ENCODE measurements at places on chromosomes 1 and 21.

DNA sequence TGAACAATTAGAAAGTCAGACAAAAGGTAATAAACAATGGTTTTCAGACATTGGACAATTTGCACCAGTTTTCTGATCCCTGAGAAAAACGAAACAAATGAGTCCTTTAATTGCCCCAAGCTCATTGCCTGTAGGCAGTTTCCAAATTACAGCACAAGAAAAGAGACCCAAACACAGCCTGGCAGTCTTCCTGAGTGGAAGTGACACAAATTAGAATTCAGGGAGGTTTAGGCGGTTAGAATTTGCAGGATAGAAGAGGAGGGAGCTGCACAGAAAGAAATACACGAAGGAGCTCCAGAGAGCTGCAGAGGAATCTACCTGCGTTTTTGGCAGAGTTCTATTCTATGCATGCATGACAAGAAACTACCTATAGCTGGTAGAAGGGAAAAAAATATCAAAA is 115.7 kb downstream of the PIGK start:
- DNase-seq: no peak

- DNase-seq: no peak
Measured at GRCh38 chr1:119006406-119007279, 18.5 kb upstream of the TBX15 start.

DNA sequence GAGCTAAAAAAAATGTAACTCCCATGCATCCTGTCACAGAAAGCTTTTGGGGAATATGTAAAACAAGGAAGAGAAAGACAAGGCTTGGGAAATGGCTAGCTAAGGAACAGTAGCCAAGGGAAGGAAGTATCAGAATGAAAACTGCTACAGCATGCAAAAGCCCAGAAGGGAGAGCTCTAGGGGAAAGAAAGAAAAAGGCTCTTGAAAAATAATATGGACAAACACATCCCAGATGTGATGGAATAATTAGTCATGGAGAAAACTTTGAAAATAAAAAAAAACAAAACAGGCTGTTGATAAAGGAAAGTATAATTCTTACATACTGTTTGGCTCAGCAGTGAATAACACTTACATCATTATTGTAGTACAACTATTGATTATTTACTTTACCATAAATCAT is 47.9 kb upstream of the VCAM1 start:
- DNase-seq: no peak

- DNase-seq: no peak
Measured at GRCh38 chr21:42102526-42102925, 31.4 kb downstream of the UMODL1 start.

DNA sequence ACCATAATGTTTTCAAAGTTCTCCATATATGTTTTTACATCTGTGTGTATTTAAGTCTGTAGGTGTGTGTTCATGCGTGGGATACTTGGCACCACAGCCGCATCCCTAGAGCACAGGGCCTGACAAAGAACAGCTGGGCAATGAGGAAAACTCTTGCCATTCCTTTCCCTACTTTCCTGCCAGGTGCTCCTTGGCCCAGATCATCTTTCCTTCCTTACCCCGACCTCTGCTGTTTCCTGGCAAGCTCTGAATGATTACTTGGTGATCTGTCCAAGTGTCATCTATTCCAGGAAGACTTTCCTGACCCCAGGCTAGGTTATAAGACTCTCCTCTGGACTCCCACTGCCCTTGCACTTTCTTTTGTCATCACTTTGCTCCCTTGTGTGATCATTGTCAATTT is 123.6 kb downstream of the ELAVL4 start:
- no peak for DNase-seq

DNA sequence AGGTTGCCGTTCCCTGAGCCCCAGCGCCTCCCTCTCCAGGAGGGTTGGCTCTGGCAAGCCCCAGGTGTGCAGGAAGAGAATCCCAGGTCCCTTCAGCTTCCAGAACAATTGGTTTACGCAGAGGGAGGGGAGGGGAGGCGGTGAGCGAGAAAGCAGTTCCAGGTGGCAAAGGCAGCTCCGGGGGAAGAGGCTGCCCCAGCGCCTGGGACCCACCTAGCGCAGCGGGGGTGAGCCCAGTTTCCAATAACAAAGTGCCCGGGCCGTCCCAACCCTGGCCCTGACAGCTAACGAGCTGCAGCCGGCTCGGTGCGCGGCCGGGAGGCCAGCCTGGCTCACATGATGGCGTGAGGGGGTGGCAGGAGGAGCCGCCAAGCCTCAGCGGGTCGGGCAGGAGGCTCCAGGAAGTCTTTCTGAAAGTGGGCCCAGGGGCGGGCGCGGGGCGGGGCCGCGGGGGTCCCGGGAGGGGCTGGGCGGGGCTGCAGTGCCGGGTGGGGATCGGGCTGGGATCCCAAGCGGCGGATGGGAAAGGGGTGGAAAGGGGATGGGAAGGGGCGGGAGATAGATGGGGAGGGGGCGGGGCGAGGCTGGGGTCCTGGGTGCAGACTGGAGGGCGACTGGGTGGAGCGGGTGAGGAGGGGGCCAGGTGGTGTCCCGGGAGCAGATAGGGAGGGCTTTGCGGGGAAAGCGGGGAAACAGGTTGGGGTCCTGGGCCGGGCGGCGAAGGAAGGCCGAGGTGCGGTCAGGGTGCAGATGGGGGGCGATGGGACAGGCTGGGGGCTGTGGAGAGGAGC is 22.8 kb downstream of the DHRS3 start:
- DNase-seq: no peak

DNA sequence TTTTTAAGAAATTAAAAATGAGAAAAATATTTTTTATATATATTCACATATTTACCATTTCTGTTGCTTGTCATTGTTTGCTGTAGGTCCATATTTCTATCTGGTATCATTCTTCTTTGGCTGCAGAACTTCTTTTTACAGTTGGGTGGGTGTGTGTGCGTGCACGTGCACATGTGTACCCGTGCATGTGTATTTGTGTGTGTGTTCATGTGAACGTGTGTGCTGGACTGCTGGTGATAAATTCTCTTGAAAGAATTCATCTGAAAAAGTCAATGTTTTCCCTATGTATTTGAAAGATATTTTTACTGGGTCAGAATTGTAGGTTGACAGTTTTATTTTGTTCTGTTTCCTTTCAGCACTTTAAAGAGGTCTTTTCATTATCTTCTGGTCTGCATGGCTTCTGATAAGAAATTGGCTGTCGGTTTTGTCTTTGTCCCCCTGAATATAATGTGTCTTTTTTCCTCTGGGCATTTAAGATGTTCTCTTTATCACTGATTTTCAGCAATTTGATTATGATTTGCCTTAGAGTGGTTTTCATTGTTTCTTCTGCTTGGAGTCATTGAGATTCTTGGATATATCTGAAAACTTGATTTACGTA is 34.5 kb upstream of the DPH5 start:
- DNase-seq: no peak

DNA sequence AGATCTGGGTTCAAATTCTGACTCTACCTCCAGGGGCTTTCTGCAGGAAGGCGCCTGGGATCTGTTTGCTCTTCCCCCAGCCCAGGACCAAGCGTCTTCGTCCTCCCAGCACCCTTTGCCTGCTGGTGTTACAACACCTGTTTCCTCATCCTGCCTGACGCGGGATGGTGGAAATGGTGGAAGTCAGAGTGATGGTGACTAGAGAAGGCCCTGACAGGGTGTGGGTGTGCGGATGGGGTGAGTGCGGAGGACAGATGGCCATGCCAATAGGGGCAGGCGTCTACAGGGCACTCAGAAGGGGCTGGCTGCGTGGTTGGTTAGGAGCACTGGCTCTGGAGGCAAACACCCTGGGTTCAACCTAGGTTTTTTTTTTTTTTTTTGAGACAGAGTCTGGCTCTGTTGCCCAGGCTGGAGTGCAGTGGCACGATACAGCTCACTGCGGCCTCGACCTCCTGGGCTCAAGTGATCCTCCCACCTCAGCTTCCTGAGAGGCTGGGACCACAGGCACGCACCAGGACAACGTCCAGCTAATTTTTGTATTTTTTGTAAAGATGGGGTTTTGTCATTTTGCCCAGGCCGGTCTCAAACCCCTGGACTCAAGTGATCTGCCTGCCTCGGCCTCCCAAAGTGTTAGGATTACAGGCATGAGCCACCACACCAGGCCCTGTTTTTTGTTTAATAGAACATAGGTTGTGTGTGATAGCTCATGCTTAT is 1.5 kb downstream of the THEMIS2 start:
- DNase-seq: no peak

DNA sequence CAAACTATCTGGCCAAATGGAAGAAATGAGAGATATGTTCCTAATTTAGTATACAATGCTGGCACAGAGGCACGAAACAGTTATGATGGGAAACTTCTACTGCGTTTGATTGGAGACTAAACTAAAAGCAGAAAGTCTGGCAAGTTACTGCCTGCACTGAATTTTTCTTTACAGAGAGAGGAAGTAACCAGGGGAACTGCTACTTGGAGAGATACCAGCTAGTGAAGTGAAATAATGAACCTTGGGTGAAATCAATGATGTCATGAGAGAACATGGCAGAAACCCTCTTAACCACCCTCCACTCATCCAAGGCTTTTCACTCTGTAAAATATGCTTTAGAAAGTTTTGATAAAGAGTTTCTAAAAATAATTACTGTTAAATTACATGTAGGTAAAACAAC is 29.3 kb downstream of the NIBAN1 start:
- no peak for DNase-seq

GRCh38 chr1:25194572-25195020 is 37.7 kb downstream of the SYF2 start:
- DNase-seq: peak; percentile 91

DNA sequence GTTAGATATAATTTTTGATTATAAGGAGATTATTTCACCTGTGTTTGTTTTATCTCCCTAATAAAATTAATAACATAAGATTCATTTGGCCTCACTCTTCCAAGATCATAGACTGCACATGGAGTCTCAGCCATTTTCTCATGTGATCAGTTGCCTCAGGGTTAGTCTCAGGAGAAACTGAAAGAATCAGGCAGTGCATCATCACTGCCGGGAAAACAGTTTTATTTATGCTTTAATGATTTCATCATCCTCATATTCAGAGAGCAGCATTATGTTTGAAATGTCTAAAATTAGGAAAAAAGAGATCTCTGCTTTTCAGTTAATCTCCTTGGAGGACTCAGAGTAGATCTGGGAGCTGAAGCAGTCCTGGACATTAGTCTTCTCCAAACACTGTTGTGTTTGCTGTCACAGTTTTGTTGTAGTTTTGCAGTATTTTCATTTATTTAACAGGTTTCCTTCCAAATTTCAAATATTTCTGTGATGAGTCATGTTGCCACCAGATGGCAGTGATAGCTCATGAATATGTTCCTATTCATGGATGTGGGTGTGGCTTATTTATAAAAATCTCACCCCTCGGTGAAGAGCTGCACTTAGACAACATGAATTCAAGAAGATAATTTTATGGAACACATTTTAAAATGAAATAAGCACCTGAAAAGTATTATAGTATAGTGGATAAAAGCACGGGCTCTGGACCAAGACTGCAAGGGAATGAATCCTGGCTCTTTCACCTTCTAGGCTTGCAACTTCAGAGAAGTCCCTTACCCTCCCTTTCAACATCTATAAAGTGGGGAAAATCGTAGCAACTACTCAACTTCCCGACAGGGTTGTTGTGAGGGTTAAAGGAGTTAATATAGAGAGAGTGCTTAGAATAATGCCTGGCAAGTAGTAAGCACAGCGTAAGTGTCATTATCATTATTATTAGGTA is 31.2 kb downstream of the CHD1L start:
- peak; percentile 25 for DNase-seq

- no peak for DNase-seq
Measured at GRCh38 chr1:22114083-22115012, 28.5 kb downstream of the WNT4 start.

- DNase-seq: no peak
Measured at GRCh38 chr21:16215193-16215592, 485.4 kb downstream of the USP25 start.

GRCh38 chr21:41054018-41054578 is 113.9 kb upstream of the BACE2 start:
- no peak for DNase-seq

DNA sequence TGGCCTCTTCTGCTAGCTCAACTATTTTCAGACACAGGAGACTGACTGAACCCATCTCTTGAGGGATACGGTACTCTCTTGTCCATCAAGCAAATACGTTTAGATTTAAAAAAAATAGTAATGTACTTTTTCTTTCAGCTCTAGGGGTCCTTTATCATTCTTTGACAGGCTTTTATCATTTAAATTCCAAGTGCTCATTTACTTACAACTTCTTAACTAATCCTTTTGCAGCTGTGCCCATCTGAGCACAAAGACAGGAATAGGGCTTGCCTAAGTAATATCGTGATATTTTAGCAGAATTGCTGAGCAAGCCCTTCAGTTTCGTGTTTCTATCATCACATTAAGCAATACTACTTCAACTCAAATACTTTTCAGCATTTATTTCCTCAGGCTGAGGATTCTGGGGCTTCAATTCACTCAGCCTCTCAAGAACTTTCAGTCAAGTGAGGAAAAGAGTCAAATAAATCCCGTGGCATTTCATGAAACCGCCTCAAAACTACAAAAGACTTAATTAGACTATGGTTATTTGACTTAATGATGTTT is 317.6 kb downstream of the BACH1 start:
- no peak for DNase-seq

DNA sequence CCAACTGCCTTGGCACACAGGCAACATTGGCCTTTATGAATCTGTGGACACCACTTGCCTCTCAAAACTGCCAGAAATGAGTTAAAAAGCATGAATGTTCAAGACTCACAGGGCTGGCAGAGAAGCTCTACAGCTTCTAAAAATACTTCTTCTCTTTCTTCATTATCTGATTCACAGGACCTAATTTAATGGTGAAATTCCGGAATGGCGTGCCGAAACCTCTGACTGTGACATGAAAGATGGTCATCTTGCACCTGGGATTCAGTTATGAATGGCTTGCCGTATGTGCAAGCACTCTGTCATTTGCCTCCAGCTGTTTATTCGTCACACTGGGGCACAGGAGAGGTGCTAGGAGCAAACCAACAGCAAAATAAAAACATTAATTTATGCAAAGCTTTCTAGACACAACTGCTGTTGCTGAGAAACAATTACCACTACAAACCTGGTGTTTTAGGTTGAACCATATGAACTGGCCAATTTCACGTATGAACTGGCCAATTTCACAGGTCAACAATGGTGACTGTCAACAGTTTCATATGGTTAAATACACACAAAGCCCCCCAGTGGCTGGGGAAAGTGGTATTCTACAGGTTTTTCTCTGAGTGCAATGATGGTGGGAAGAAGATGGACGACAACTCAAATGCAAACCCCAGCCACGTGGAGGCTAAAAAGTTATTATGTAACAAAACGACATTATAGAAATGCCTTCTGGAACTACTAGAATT is 648.3 kb downstream of the KIF26B start:
- DNase-seq: no peak

GRCh38 chr21:42309753-42310213 is 5.4 kb downstream of the TFF3 start:
- DNase-seq: no peak

DNA sequence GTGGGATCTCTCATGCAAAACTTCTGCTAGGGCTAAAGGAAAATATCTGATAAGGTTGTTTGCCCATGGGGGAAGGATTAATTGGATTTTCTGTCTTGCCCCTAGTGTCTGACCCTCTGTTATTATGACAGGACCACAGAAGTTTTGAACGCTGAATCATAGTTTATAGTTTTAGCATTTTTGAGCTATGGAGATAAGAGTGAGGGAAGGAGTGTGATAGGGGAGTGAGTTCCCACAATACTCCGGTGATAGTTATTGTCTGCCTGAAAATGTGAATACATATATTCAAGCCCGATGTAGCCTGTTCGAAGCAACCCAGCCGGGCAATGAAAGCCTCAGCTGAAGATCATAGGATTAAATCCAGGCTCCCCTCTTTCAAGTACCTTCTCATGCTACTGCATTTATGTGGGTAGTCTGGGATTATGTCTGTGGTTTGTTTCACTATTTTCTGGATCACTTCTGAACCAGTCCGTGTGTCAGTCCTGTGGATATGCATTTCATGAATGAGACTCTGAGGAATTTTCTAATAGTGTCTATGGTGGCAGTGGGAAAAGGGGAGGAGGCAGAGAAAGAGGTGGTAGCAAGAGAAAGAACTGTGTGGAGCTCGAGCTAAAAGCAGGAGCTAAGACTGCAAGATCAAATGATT is 258.7 kb downstream of the DISC1 start:
- DNase-seq: no peak
